ENCODE measurements at places on chromosomes 6 and 20.

DNA sequence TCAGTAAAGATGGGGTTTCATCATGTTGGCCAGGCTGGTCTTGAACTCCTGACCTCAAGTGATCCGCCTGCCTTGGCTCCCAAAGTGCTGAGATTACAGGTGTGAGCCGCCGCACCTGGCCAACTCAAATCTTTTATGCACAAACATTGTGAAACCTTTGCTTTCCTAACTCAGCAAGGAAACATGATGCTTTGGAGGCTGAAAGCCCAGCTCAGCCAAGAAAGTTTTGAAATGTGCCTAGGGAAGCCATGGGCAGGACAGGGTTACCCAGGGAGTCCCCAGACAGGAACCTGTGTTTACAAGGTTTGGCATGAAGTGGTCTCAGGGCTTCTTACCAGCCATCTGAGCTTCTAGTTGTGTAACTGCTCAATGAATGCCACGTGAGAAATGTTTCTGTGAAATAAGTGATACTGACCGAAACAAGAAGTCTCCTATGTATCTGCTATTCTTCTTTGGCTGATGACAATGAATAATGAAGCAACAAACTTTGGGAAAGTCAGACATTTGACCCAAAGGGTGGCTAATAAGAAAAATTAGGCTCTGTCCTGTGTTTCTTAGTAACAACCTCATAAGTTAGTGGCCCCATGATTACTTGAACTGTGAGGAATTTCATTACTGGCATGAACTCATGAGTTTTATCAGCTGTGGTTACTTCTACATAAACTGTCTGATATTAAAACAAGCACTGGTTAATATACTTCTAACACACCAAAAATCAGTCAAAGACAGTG, 163.5 kb downstream of the KIF6 start:
- no peak for DNase-seq

- DNase-seq, result no peak
Measured at GRCh38 chr6:104642871-104643270, 216.8 kb downstream of the HACE1 start.

DNA sequence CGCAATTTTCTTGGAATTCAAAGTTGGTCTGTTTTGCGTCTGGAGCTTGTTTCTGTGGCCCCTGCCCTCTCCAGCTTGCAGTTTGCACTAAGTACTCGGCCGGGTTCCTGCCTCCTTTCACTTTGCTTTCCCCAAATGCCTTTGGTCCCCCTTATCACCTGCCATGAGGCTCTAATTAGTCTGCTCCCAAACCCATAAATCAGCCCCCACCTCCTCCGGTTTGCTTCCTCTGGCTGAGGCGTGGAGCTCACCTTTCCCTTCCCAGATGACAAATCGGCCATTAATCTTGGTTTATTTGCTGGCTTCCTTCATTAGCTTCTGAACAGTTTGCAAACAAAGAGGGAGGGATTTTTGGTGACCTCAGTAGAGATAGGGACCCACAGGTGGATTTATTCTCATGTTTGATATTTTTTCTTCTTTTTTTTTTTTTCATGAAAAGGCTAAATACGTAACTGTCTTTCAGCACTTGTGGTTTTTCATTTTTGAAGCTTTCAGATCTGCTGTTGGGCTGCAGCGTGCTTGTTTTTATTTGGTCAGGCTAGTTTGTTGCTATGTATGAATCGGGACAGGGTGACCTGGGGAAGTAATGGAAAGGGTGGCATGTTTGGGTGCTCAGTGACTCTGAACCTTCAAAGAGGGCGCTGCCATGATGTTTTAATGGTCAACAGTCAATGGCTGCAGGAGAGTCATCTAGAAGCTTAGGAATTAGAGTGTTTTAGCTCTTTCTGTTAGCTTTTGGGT, 121.7 kb upstream of the JAG1 start:
- DNase-seq, result no peak

DNA sequence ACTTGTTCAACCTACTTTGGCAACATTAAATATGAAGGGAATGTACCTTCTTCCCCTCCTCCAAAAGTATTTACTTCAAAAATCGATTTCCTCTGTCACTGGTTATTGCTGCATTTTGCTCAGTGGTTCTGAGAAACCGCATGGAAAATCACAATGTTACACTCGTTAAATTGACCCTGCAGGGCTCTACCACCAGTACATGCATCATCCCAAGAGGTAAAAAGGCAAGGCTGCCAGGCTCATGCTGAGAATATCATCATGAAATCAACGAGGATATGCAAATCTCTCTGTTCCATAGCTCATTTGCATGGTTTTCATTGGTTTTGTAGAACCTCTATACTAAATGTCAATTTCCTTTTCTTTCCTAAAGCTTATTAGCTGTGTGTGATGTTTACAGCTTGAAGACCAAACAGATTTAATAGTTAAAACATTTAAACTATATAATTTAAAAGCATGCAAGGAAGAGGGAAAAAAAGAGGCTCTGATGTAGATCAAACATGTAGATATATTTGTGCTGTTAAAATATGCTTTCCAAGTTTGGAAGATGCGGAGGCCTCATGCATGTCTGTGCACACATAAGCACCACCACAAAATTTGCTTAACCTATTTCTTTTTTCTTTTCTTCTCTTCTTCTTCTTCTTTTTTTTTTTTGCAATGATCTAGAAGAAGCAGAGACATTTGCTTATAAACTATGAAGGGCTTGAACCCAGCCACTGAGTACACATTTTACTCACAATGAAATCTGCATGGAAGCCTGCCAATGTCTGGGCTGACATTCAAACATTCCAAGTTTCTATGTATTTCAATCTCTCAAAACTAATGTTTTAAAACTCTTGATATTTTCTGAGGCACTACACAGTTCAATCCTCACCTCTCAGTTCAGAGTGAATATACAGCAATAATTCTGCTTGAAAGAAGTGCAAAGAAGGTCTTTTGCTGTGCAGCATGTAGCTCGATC, 194.0 kb downstream of the GMPR start:
- DNase-seq, result no peak

- no peak for DNase-seq
Measured at GRCh38 chr6:66245231-66245630, 538.2 kb upstream of the EYS start.

- no peak for DNase-seq
Measured at GRCh38 chr6:125868678-125869395, 78.1 kb downstream of the NCOA7 start.

GRCh38 chr6:137933696-137934095, 66.6 kb downstream of the TNFAIP3 start:
- no peak for DNase-seq

DNA sequence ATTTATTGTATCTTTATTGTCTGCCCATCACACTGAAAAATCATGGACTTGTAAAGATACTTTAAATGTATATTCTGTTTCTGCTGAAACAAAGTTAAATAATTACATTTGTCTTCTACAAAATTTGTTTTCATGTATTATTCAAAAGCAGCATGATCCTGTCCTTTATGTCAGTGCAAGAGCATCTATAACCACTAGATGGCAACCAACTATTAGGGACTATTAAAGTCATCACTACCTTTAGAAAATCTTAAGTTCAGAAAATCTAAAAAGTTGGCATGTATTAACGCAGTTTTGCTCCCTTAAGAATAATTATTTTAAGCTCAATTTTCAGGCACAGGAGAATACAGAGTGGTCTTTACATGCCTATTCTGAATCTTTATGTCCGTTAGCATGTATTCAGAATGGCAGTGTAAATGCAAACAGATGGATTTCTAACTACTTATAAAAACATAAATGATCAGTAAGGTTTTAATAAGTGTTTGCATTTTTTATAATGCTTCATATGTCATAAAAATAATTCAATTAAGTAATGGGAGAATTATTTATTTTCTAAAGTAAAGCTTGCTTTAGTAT, 17.8 kb downstream of the TMEM30A start:
- no peak for DNase-seq

DNA sequence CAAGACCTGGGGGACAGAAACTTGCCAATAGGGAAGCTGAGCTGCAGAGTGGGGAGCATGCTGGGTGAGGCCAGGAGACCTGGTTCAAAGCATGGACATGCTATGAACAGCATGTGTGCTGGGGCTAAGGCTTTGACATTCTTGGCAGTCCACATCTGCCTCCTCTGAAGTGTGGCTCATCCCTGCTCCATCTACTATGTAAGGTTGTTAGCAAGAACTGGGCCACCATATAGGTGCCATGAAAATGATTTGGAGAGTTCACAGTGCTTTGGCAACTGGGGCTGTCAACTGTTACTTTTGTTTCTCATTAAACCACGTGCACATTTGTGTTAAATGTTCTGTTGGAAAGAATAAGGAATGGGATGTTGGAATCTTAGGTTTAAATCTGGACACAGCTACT, 311.1 kb downstream of the CDC5L start:
- DNase-seq, result no peak

GRCh38 chr6:34240329-34241248, 3.9 kb downstream of the HMGA1 start:
- DNase-seq, result no peak

DNA sequence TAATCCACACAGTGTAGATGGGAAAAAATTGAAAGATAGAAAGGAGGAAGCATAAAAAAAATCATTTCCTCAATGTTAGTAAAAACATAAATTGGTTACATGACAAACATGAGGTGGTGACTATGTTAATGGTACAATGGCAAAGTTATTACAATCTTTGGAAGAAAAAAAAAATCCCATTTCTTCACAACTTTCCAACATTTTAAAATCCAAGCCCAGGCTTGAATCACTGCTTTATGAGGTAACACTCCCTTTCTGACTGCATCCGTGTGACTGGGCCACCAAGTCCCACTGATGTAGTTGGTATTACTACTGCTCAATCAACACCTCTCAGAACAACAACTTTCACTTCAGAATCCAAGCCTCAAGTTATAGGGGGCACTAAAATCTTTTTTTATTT, 160.4 kb downstream of the BTBD9 start:
- DNase-seq, result no peak

- no peak for DNase-seq
Measured at GRCh38 chr6:13383328-13384163, 55.2 kb upstream of the TBC1D7 start.

GRCh38 chr20:32569018-32569379, 16.1 kb downstream of the NOL4L start:
- no peak for DNase-seq

- no peak for DNase-seq
Measured at GRCh38 chr6:150857062-150857944, 8.2 kb upstream of the MTHFD1L start.

- DNase-seq, result no peak
Measured at GRCh38 chr6:76940191-76940590, 523.1 kb downstream of the HTR1B start.

DNA sequence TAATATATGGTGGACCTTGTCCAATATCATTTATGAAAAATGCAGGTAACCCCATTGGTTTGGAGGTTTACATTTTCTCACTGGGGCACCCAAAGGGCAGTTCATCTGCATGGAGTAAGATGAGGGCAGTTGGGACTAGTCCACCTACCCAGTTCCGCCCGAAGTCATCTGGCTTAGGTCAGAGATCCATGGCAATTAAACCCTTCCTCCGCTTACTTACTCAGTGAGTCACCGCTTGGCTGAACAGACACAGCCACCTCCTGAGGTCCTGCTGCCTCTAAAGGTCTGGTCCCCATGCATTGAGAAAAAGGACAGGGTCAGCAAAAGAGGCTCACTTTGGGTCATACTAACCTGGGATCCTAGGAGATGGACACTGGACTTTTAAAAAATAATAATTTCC, 102.9 kb upstream of the PRL start:
- no peak for DNase-seq

GRCh38 chr20:33835615-33836172, 24.5 kb downstream of the CHMP4B start:
- DNase-seq, result no peak

DNA sequence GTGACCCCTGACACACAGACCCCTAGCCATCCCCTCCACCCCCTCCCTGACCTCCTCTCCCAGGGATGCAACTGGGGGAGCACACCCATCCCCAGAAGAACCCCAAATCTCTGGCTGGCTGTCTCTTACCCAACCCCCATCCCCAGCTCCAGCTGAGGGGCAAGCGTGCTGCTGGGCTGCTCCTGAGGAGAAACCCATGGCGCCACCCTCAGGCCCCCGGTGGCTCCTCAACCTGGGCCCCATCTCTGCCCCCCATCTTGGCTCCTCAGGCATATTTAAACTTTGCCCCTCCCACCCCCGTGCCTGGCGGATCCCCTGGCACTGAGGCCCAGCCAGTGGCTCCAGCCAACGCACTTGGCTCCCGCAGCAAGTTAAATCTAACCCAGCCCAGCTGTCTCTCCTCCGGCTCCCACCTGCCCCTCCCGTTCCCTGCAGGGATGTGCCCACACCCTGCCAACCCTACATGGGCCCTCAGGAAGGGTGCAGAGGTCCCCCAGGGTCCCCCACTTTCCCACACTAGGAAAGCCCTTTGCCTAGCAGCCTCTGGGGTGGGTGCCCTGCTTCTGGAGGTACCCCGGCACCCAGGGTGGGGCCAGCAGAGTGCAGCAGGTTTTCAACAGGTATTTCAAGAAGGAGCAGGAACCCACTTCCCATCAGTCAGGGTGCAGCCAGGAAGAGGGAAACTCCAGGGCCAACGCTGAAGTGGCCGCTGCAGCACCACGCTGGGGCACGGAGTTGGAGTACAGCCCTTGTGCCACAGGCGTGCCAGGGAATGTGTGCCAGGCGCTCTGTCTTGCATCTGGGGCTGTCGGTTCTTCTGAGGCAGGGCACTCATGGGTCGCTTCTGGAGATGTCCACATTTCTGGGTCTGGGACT, 5.3 kb upstream of the OSBPL2 start:
- DNase-seq, result no peak

DNA sequence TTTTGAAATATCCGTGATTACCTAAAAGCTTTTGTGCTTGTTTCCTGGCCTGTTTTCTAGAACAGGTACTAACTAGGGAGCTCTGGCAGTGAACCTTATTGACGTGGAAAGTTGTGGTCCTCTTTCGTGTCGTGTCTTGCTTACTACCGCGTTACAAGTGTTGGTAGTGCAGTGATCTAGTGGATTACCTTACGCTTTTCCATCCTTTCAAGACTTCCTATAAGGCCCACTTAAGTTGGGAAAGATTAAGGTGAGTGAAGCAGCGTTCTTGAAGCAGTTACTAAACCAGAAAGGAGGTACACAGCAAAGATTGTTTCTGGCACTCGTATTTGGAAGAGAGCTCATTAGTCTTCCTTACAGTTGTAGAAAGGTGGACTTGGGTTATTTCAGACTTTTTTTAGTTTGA, 1.9 kb downstream of the PNRC1 start:
- DNase-seq, result no peak

DNA sequence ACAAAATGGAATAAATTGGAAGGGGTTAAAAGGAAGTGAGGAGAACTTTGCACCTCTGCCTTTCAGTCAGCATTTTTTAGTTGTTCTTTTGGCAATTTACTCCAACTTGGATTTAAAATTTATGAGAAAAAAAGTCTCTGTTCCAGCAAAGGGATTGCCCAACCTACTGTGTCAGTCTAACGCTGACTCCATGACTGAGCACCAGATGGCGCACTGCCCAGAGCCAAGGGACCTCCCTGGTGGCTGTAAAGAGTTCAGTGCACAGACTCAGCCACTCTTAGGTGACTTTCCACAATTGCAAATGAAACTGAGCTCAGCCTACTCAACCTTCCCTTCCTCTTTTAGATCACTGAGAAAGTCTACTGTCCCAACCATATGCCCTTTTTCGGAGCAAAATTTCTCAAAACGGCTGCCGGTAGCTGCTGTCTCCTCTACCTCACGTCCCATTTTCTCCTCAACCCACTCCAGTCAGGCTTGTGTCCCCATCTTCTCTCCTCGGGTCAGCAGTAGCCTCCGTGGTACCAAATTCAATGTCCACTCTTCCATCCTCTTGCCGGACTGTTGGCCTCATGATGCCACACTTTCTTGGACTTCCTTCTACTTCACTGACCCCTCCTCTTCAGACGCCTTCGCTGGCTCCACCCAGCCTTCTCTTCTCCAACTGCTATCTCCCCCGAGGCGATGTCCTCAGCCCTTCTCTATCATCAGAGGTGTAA, 38.7 kb downstream of the GSTA2 start:
- peak; percentile 21 for DNase-seq

All from activated T-helper 9 cell treated with anti-CD3 and anti-CD28 coated beads, Interleukin-2, amount 50 U/mL, for 16 hours (primary cell).